ENCODE measurements at places on chromosomes 2 and 18.

DNA sequence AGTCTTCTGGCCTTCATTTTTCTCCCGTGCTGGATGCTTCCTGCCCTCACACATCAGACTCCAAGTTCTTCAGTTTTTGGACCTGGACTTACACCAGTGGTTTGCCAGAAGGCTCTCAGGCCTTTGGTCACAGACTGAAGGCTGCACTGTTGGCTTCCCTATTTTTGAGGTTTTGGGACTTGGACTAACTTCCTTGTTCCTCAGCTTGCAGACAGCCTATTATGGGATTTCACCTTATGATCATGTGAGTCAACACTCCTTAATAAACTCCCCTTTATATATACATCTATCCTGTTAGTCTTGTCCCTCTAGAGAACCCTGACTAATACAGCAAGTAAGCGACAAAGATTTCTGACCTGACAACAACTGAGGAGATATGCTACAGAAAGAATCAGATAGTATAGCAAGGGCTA lies 7.2 kb downstream of the CDC42EP3 start:
- no peak for DNase-seq

- no peak for DNase-seq
These were observed 109.4 kb downstream of the ZFP36L2 start for GRCh38 chr2:43116988-43117387.

DNA sequence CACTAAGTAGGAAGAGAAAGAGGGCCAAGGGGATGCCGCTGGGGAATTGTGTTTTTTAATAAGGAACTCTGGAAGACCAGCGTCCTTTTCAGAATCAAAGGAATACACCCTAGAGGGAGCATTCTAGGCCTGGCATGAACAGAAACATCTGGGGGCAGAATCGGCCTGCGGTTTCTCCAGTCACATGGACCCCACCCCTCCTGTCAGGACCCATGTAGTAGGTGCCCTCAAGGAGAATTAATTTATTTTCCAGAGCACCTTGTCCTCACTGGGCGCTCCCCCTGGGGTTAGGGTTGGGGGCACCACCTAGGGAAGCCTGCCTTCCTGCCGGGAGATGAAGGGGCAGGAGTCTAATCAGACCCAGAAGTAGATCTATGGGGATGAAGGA lies 44.2 kb downstream of the TMEM37 start:
- no peak for DNase-seq

GRCh38 chr2:7206111-7206810 lies 289.0 kb downstream of the RNF144A start:
- DNase-seq: no peak

- DNase-seq: no peak
These were observed 5.3 kb upstream of the G6PC2 start for GRCh38 chr2:168895771-168896170.

DNA sequence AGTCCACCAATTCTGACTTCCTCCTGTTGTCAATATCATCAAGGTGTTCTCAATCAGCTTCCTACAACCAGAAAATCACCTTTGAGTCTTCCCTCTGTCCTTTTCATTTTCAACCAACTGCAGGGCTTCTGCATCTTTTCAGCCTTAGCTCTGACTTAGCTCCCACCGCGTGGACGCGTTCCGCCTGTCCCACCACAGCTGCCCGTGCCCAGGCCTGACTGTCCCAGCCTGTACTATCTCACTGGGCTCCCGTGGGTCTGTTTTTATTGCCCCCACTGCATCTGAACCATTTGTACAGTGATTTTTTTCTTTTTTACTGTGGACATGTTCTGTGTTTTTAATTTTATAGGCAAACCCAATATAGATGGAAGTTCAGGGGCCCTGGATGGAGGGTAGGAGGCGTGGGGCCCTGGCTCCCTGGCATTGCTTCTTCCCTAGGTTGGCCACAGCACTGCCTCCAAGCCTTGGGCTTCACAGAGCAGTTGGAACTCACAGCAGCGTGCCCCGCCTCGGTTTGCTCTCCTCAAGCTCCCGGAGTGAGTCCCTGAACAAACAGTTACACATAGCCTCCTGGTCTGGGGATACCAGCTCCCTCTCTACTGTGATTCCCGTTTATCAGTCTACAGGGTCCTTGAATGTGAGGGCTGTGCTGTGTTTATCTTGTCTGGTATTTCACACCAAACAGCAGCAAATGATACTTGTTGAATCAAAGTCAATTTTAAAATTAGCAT lies 280.6 kb upstream of the PXDN start:
- DNase-seq: no peak

DNA sequence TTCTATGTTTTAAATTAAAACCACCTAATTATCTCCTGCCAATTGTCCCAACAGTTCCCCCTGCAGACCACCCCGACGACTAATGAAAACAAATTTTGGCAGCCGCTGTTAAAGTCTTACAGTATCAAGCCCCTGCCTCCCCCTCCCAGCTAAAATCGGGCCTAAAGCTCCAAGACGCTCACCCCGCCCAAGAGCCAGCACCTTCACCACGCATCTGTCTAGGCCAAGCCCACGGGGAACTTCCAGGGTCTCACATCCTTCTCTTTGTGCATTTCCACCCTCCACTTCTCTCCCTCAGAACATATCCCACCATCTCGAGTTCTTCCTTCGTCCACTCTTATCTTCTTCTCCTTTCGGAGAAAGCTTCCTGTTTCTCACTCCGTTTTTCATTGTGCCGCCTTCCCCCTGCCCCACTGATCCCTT lies 445 bp downstream of the PRPF40A start:
- no peak for DNase-seq

GRCh38 chr2:176388861-176389260 lies 119.6 kb downstream of the MTX2 start:
- no peak for DNase-seq

DNA sequence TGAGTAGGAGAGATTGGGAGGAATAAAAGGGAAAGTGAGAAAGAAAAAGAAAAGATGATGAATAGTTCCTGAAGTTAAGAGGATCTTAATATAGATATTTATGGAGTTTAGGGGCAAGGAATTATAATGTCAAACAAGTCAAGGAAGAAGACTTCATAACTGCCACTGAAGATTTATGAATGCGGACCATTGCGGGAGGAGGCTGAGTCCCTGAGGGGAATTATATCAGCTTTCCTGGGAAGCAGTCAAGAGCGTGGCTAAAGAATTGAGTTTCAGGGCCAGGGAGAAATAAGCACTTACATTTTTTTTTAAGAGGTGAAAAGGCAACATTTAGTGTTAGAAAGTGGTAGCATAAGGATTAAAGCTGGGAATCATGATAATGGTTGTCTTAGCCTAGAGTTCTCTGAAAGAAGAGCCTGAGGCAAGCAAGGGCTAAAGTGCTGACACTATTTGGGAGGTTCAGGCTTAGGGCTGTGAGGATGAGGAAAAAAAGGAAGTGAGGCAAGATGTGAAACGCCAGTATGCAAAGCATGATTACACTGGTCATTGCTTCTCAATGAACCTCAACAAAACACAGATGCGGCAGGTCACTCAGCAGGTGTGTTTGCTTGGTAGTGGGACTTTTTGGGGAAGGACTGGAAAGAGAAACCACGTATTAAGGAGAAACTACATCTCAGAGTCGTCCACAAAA lies 217.1 kb downstream of the SLC4A3 start:
- no peak for DNase-seq

GRCh38 chr2:211033765-211034164 lies 477.4 kb downstream of the CPS1 start:
- DNase-seq: no peak

Measured in activated T-cell treated with anti-CD3 and anti-CD28 coated beads for 4 hours (primary cell).